Activated CD4-positive, alpha-beta memory T cell treated with anti-CD3 and anti-CD28 coated beads, Interleukin-2, amount 10 ng/mL, durations not matched to agents 7 days and 5 days (primary cell): ENCODE measurements at places on chromosomes 12 and 14. TPM values are rescaled to one million over a fixed set of nuclear protein-coding genes. Genes with fewer than 3 reads are reported as not detected.

DNA sequence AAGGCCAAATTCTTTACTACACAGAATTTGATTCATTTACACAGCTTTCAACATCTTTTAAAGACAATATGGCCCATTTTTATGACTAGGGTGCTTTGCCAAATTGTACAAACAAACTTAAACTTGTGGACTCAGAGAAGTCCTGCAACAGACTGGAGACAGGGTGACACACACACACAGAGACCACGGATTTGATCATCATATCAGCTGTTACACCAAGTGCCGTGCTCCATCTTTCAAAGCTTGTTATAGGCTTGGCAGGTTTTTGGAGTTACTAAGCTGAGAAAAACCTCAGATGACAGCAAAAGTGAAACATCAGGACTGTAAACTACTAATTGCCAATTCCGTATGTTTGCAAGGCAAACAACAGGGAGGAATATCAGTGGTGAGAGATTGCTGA is 811.7 kb downstream of the GALC start:
- H3K4me1 ChIP-seq: no peaks in the 10 kb centered on the region
- no peak for DNase-seq
- H3K27ac ChIP-seq: no peak overlapping the region
- H3K36me3 ChIP-seq: no peaks in the 10 kb centered on the region
- H3K4me3 ChIP-seq: no peak overlapping the region
- no peaks in the 10 kb centered on the region for H3K27me3 ChIP-seq

DNA sequence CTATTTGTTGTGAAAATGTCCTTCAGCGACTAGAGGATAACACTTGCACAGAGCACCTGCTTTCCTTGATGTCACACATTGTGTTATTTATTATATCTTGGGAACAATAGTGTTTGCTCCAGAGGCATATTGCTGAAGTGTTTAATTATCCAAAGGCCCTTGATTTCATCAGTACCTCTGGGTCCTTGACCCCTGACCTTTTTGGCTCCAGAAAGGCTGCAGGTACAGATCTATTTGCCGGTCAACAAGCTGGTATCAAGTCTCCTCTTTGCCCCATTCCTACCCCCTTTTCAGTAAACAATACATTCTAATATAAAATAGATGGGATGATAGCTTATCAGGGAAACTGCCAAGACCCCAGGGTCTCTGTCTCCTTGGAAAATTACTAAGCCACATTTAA is 206.8 kb downstream of the DACT1 start:
- no peak for DNase-seq
- peaks cover 1% of the 10 kb centered on the region for H3K27me3 ChIP-seq
- no peak overlapping the region for H3K4me3 ChIP-seq

- no peak overlapping the region for H3K27ac ChIP-seq
- no peak for DNase-seq
- no peaks in the 10 kb centered on the region for H3K27me3 ChIP-seq
- no peak overlapping the region for H3K4me3 ChIP-seq
- H3K4me1 ChIP-seq: peaks cover 12% of the 10 kb centered on the region
- no peaks in the 10 kb centered on the region for H3K36me3 ChIP-seq
These were observed 82.4 kb downstream of the ARL6IP4 start for GRCh38 chr12:123062681-123063486.

The SERPINA9 gene
- not detected for total RNA-seq

DNA sequence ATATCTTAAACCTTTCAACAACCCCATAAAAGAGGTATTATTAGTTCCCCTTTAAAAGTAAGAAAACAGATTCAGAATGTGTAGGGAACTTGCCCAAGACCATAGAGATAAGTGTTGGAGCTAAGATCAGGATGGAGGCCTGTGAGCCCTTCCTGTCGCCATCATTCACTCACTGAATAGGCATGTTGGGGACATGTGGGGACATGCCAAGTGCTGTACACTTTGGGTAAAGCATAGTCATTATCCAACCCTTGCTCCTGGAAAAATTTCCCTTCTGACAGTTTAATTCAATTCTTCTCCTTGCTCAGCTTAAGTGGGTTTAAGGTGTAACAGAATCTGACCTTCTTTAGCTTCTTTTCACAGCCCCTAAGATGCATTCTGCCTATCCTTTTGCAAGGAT is 28.0 kb upstream of the C12orf42 start:
- H3K27ac ChIP-seq: no peak overlapping the region
- no peaks in the 10 kb centered on the region for H3K4me1 ChIP-seq
- DNase-seq: no peak
- peaks cover 1% of the 10 kb centered on the region for H3K27me3 ChIP-seq

DNA sequence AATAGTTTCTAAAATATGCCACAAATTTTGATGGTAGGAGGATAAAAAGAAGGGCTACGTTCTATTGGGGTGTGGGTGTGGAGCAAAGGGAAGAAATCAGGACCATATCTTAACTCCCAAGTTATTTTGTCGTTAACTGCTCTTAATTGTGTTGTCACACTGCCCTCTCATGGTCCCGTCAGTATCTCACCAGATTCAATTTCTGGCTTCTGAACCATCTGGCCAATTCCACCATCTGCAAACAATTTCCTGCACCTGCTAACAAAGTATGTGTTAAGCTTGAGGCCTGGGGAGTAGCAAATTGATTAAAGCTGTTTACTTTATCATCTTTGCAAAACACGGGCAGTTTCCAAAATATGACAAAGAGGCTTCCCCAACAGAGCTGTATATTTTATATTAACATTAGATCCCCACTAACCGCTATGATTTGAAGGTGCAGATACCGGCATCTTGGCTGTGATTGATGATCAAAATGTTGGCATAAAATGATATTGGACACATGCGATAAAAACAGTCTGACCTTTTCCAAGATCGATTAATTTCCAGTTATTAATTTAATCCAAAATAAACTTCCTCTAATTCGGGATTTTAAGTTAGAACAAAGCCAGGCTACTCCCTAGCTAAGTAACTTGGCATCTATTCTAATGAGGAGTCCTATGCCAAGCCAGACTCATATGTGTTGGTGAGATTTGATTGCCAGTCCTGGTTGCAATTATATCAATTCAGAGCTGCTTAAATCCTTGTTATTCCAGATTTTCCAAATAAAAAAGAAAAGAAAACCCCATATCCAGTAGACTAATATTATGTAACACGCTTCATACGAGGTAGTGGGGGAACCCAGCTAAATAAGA is 6.9 kb upstream of the DNM1L start:
- peak; percentile 21 for DNase-seq
- H3K4me3 ChIP-seq: no peak overlapping the region
- no peaks in the 10 kb centered on the region for H3K4me1 ChIP-seq
- H3K27ac ChIP-seq: no peak overlapping the region
- peaks cover 13% of the 10 kb centered on the region for H3K27me3 ChIP-seq
- no peaks in the 10 kb centered on the region for H3K36me3 ChIP-seq

DNA sequence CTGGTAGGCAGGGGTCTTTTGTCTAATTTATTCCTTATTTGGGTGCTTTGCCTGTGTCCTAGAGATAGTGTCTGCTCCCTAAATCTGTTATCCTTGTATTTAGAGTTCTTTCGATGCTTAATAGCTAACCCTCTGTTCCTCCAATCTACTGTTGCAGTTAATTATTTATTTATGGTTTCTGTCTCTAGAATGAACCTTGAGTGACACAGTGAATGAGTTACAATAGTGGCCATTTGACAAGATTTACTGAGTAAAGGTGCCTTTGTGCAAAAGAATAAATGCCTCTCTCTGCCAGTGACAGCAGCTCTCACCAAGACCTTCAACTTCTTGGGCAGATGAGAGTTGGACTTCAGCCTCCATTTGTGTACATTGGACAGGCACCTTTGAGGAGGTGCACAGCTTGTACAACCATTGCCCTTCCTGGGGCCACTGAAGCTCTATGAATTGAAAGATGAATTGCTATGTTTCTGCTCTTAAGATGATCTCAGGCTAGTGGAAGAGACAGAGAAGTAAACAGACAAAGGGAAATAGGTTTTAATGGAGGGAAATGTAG is 165.9 kb downstream of the DERA start:
- no peaks in the 10 kb centered on the region for H3K36me3 ChIP-seq
- no peak overlapping the region for H3K4me3 ChIP-seq
- no peak overlapping the region for H3K27ac ChIP-seq
- no peaks in the 10 kb centered on the region for H3K4me1 ChIP-seq
- no peak for DNase-seq

GRCh38 chr12:9668161-9669018 is 1.1 kb upstream of the CLEC2D start:
- H3K27me3 ChIP-seq: no peaks in the 10 kb centered on the region
- DNase-seq: no peak
- peak overlapping the region; percentile 98 for H3K27ac ChIP-seq
- peaks cover 76% of the 10 kb centered on the region for H3K36me3 ChIP-seq
- H3K4me1 ChIP-seq: peaks cover 46% of the 10 kb centered on the region
